ENCODE measurements at places on chromosomes 5 and 9. TPM values are rescaled to one million over a fixed set of nuclear protein-coding genes. Genes with fewer than 3 reads are reported as not detected.

GRCh38 chr5:109929911-109930310 lies 240.2 kb downstream of the MAN2A1 start:
- no peak for DNase-seq

The DIPK1B gene
- polyA plus RNA-seq = 12.1 TPM

GRCh38 chr5:54275361-54275760 lies 35.0 kb downstream of the ARL15 start:
- no peak for DNase-seq

The SLC34A3 gene
- polyA plus RNA-seq = 30.3 TPM

DNA sequence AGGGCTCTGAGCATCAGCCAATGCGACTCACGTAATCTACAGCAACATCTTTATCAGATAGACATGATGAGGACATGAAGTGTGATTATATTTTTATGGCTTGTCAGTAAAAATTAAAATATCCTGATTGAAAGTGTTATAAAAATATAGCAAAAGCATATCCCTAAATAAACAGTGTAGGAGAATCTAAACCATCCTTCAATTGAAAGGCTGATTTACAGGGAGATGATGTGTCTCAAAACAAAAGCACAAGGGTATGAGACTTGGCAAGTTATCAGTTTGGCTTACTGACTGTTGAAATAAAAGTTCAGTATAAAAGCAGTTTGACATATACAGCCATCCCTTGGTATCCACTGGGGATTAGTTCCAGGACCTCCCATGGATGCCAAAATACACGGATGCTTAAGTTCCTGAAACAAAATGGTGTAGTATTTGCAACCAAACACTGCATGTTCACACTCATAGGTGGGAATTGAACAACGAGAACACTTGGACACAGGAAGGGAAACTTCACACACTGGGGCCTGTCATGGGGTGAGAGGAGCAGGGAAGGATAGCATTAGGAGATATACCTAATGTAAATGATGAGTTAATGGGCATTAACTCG lies 149.9 kb upstream of the MAP1B start:
- DNase-seq = no peak

- DNase-seq = no peak
Measured at GRCh38 chr9:105254226-105254625, 9.8 kb downstream of the SLC44A1 start.

- peak; percentile 65 for DNase-seq
Measured at GRCh38 chr5:139188558-139189270, 9.5 kb downstream of the SIL1 start.

The C9orf152 gene
- polyA plus RNA-seq = 12.1 TPM

DNA sequence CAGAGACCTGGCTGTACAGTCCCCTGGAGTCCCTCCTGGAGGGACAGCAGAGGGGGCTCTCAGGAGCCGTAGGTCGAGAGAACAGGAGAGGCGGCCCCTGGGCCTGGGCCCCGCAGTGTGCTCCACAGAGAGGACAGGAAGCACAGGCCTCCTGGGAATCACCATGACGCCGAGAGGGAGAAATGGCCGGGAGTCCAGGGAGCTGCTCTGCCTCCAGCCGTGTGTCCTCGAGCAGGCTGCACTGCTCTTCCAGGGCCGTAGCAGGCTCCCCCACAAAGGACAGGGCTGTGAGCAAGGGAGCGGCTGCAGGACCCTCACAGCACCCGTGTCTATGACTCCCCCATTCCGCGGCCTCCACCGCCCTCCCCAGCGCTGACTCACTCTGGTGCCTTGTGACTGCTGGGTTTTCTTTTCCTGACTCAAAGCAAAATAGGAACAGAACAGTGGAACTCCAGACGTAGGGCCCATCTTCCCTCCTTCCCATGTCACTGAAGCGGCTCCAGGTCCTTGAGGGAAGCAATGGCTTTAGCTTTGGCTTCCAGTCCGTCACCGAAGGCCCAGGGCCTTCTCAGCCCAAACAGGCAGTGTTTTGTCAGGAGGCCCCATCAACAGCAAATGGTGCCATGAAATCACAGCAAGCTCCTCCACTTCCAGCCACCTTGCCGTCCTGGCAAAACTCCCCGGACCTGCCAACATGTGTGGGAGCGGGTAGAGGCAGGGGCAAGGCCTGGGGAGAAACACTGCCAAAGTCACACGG lies 114.2 kb downstream of the LHFPL2 start:
- no peak for DNase-seq

DNA sequence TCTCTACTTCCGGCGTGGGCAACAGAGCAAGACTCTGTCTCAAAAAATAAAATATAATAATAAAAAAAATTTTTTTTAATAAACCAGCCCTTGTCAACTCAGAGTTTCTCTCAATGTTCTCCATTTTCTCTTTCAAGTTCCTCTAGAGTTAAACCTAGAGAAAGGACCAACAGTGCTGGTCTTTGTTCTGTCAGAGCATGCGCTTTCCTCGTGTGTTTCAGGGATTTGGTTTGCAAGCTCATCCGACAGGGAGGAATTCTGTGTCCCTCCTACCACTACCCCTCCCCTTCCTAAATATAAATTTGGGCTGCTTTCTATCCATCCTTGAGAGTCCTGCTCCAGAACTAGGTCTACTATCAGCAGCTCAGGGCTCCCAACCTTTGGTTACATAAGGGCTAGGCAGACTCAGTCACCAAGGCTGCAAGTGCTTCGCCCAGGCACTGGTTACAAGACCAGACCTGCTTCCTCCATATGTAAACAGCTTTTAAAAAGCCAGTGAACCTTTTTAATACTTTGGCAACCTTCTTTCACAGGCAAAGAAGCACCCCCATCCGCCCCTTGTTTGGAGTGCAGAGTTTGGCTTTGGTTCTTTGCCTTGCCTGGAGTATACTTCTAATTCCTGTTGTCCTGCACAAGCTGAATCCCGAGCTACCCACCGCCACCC lies 13.5 kb downstream of the SETX start:
- no peak for DNase-seq
